ENCODE measurements at places on chromosomes 6 and 20.

- DNase-seq, result no peak
These were observed 16.7 kb downstream of the HECA start for GRCh38 chr6:139151425-139152087.

- no peak for DNase-seq
These were observed 265.9 kb upstream of the QKI start for GRCh38 chr6:163148451-163149278.

DNA sequence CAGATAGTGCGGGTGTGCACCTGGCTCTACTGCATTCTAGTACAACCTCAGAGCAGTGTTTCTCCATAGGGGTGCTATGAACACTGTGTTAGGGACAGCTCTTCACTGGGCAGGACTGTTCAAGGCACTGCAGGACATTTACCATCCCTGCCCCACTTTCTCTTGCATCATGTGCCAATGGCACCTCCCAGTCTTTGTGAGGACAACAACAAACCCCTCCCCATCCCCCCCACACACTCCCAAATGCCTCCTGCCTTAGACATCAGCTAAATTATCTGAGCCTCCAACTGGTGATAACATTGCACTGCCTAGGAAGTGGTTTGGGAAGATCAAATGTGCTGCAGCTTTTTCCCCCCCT lies 98.9 kb downstream of the FYN start:
- DNase-seq, result no peak

GRCh38 chr6:7215131-7215530 lies 97.9 kb downstream of the SSR1 start:
- no peak for DNase-seq

- DNase-seq, result no peak
These were observed at the start of gene F13A1 for GRCh38 chr6:6319952-6320811. Gene F13A1 (minus strand): TSS chr6:6320662. CDS start chr6:6318664, 1,998 bp downstream.

DNA sequence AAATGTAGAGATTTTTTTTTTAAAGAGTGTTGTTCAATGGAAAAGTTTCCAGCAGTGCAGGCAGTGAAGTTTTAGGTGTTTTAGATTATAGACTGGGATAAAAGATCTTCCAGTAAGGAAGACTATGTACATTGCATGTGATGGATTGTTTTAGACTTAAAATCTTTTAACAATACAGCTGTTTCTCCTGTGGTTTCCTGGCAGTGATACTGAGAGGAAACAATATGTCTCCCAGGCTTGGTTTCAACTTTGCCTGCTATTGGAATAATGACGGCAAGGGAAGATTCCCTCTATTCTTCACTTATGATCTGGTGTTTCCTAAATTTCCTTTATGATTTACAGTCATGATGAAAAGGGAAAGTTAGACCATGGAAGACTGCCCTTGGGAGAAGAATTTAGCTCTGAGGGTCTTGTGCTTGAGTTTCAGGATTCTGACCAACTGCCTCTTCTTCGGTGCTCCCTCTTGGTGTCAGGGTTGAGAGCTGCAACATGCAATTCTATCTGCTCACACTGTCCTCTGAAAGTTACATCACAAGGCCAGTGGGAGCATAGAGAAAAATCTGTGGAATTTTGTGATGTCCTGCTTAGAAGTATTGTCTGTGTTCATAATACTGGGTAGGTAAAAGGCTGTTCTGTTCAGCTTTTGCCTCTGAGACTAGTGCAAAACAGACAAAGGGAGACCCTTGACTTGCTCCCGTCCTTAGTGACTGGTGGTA lies 262.8 kb upstream of the MAN1A1 start:
- no peak for DNase-seq

- no peak for DNase-seq
These were observed 41.9 kb downstream of the FOXP4 start for GRCh38 chr6:41588111-41588510.

DNA sequence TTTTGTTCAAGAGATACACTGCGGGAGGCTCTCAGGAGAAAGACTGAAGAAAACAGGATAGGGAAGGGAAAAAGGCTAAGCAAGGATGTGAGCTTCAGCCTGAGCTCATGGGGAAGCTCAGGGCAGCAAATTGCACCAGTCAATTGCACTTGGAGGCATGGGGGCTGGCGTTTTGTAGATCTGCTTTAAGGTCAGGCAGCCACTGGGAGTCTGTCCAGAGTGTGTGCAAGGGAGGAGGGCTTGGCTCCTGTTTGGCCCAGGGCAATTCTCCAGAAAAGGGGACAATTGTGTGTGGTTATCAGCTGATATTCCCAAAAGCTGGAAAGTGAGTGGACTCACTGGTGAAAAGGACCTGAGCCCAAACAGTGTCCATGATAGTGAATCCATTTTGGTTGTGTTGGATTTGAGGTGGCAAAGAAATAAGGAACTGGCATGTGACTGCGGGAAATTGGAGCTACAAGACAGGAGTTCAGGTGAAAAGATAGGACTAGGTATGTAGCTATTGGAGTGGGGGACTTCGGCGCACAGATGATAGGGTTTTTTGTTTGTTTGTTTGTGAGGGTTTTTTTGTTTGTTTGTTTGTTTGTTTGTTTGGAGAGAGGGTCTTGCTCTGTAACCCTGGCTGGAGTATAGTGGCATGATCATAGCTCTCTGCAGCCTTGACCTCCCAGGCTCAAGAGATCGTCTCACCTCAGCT lies 22.3 kb upstream of the IER3 start:
- DNase-seq, result no peak

DNA sequence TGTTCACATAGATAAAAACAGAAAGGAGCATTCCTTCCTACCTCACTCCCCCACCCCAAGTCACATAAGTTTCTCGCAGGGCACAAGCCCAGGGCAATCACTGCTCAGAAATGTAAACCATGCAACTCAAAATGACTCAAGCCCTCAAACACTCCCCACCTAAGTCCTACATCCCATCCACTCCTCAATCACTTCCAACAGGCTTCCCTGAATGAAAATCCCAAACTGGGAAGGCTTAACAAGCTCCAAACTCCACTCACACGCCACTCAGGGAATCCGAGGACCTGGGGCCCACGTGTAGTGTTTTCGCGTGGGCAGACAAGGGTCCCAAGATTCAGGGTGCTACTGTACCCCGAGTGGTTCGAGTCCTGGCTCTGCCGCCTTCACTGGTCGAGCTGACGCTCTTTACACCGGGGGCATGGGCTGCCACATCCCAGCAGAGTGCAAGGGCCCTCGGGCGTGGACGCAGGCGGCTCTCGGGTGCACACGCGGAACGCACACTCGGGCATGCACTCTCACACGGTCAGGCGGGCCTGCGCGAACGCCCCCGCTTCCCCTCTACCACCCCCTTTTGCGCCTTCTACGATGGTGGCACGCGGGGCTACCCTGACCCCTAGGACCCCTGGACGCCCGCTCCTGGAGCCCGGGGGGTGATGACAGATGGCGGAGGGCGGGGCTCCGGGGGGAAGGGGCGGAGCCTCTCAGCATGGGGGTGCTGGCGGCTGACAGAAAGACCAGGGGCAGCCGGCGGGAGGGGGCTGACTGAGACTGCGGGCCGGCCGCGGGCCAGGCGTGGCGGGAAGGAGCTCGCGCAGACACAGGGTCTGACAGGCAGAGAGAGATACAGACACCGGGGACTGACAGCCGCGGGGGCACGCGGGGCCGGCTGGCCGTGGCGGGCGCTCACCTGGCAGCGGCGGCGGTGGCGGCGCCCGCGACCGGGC lies 657 bp downstream of the ZHX3 start:
- DNase-seq, result peak; percentile 51

DNA sequence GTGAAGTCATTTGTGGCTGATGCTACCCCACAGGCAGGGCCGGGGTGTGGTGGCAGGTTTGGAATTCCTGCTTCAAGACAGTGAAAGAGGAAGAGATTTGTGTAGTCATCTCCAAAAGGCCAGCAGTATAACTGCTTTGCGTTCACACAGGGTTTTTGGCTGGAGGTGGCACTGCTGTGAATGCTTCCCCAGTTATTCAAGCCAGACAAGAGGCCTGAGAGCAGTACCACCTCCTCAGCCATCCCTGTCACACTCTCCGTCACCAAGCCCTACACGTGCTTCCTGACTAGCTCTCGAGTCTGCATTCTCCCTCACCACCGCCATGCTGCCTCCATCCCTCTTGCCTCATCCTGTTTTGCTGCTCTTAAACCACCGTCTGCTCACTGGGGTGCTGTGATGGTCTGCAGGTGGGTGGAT lies 23.9 kb downstream of the ARMC2 start:
- DNase-seq, result no peak

DNA sequence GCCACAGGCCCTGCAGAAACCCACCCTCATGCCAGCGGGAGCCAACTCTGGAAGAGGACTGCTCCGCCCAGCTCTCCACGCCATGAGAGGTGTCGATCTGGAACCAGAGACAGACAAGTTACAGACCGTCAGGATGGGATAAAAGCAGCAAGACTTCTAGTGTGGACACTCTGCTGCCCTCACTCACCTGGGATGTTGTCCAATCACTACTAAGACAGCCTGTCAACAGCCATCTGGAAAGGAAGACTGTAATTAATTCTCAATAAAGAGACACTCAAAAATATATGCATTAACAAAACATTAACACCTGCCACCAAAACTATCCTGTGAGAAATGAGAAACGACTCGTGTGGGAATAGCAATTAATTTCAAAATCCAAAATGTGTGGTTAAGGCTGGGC lies 28.3 kb downstream of the SLC2A4RG start:
- DNase-seq, result no peak

GRCh38 chr6:131831392-131831791 lies 23.6 kb downstream of the ENPP1 start:
- DNase-seq, result no peak

DNA sequence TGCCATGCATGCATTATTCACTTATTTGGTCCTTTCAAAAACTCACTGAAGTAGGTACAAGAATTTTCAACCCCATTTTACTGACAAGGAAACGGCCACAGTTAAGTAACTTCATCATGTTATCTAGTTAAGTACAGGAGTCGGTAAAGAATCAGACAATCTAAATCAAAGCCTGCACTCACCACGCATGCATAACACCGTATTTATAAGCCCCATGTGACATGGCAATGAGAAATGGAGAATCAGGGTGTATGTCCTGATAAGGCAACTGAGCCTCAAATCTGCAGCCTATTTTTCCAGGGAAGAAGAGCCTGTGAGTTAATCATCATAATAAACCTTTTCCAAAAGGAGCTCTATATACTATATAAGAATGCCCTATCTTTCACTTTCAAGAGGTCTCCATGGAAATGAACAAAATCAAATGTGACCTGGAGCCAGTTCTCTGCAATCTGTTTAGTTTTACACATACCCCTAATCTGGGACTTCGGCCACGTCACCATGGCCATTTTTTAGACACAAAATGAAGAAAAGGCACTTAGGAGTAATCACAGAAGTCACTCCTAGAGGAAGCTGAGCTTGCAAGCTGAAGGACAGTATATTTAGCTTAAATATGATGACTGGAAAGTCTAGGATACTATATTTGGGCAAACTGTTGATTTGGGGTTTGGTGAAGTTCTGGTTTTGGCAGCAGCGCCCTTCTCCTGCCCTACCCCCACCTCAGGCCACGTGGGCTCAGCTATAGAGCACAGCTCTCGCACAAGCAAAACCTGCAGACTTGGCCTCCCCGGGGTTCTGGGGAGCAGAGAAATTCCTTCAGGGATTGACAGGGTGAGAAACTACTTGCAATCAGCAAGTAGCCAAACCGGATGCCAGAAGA lies 19.2 kb downstream of the TRAM2 start:
- DNase-seq, result no peak

- no peak for DNase-seq
These were observed 251.0 kb downstream of the UST start for GRCh38 chr6:148997865-148998264.

GRCh38 chr20:56249244-56249955 lies 868 bp downstream of the MC3R start:
- DNase-seq, result no peak

GRCh38 chr6:6712449-6713403 lies 124.2 kb downstream of the LY86 start:
- no peak for DNase-seq

DNA sequence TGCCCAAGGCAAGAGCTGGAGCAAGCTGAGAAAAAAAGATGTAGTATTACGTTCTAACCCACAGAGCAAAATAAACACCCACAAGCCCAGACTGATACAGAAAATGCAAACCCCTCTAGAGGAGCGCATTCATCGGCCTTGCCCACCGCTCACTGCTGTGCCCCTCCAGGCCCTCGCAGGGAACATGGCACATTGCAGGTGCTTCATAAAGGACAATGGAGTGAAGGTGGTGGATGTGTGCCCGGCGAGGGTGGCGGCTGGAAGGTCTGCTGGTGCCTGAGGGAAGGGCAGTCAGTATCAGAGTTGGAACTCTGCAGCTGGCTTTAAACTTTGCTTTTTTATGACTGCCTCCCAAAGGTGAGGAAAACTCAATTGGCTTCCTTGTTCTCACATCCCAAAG lies 18.5 kb upstream of the IRF4 start:
- DNase-seq, result no peak

GRCh38 chr20:44350567-44350966 lies 4.9 kb upstream of the HNF4A start:
- no peak for DNase-seq

GRCh38 chr6:32843331-32843978 lies 392 bp downstream of the PSMB8 start:
- DNase-seq, result no peak

DNA sequence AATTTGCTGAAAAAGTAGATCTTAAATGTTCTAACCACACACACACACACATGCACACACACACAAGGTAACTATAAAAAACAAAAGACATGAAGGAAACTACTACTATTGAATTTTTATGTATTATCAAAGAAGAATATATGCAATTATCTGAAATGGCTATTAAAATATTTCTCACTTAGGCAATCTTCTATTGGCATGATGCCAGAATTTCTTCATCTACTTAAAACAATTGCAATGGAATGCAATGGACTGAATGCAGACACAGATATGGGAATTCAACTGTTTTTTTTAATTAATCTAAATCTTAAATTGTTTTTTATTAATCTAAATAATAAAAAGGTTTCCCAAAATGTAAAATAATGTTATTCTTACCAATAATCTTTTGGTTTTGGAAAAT lies 152.6 kb upstream of the SMLR1 start:
- DNase-seq, result no peak

GRCh38 chr6:10399451-10399850 lies 15.4 kb downstream of the TFAP2A start:
- no peak for DNase-seq

GRCh38 chr6:169700296-169700695 lies 1.5 kb downstream of the WDR27 start:
- DNase-seq, result no peak

DNA sequence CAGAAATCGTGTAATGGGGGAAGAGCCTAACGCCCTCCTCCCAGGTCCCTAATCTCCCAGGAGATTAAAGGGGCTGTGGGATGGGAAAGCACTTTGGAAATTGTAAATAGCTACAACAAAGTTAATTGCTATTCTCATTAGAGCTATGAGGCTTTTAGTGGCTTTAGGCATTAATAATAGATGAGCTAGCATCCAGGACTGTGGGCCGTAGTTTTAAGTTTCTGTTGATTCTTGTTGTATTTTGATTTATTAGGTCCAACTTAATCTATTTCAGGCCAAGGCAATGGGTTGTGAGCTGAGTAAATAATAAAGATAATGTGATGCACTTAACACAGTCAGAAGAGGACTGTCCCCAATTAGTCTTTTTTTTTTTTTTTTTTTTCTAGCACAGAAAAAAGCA lies 67.7 kb downstream of the ANKRD6 start:
- DNase-seq, result no peak
